CD4-positive, alpha-beta T cell treated with Interleukin-2 at 100 ng/mL for 4 hours (primary cell): ENCODE measurements at places on chromosomes 5 and 9.

DNA sequence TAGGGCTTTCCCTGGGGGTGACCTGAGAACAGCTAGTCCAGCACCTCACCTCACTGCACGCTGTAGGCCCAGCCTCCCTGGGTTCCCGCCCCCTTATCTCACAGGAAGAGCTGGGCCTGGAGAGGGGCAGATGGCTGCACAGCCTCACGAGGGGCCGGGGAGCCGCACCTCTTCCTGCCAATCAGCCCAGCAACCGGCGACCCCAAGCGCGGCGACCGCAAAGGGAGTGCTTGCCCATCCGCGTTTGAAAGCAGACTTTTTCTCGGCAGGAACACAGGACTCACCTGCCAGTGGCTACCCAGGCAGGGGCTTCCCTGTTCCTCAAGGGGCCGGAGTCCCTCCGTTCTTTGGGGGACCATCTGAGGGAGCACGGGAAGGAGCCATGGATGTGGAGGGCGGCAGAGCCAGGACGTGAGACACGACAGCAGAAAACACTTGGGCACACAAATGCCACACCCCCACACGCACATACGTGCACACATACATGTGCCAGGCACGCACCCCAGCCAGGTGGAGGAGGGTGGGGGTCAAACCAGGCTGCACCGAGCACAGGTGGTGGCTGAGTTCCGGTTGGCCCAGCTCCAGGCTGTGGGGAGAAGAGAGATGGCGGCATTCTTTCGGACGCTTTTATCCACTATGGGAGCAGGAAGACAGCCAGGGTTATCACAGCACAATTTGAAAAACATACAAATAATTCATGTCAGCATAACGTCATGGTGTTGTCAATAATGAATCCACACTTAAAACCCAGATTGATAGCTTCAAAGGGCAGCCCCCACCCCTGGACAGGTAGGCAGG lies 11.3 kb downstream of the TMEM250 start:
- DNase-seq = peak; percentile 50

DNA sequence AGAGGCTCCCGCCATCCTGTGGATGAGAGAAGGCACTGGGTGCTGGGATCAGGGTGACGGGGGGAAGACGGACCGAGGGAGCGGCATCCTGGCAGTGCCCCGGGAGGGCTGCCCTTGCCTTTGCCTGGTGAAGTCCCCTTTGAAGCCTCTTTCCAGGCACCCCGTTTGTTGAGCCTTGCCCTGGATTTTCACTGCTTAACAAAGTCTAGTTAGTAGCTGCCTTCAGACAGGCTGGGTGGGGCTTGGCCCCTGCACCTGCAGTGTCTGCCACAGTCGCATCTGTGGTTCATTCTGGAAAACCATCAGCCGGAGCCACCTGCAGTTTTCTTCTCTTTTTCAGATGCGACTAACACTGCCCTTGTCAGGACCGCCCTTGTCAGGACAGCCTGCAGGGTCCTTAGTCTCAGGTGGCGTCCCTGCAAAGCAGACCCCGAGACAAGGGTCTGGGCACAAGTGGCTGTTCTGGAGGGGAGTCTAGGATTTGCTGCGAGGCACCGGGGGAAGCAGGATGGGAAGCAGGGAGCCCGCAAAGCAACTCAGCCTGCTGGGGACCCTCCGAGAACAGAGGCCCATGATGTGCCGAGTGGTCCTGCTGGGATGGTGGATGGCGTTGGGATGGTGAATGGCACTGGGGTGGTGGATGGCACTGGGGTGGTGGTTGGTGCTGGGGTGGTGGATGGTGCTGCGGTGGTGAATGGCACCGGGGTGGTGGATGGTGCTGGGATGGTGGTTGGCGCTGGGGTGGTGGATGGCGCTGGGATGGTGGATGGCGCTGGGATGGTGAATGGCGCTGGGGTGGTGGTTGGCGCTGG lies 147.9 kb upstream of the COL5A1 start:
- DNase-seq = no peak

DNA sequence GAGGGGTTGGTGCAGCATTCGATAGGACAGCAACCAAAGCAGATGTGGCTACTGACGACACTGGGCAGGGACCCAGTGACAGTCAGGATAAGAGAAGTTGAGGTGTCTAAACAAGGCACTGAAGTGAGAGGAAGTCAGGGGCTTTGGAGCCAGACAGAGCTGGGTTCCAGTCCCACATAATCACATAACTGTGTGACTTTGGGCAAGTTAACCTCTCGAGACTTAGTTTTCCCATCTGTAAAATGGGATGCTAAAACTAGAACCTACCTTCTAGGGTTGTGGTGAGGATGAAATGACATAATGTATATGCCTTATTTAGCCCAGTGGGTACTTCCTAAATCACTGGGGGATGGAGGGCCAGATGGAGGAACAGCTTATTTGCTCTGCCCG lies 3.1 kb downstream of the ANGPTL2 start:
- no peak for DNase-seq

- no peak for DNase-seq
Measured at GRCh38 chr5:35263266-35263877, 33.1 kb upstream of the PRLR start.

DNA sequence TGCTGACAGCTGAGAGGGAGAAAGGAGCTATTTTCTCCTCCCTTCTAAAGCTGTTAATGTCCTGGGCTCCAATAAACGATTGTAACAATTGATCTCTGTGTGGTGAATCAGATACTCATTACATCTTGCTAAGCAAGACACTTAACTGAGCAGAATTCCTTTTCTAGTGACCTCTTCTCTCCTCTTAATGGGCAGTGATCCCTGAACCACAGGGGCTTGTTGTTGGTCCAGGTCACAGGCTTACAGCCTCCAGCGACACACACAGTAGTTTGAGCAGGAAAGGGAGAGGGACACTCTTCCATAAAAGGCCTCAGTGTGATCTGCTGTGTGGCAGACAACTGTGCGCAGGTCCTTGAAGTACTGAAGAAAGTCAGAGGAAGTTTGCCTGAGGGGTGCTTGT lies 58.5 kb upstream of the MYO10 start:
- no peak for DNase-seq

- no peak for DNase-seq
Measured at GRCh38 chr5:142551338-142552067, 134.4 kb downstream of the FGF1 start.

DNA sequence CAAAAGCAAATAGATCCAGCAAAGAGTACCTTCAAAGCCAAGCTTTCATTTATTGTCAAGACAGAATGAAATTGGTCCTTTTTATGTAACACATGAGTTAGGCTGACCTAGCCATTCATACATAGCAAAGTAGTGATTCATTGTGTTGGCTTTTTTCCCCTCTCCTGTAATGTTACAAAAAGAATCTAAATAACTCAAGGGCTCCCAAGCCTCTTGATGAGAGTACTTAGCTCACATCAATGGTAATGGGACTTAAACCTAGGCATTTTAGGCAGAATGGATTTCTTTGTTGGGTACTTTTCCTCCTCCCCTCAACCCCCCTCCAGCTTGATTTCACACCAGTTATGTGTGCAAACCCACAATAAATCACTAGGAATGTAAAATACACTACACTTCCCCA lies 123.7 kb downstream of the EBF1 start:
- DNase-seq = no peak

GRCh38 chr9:36110434-36110833 lies 26.1 kb upstream of the GLIPR2 start:
- no peak for DNase-seq

DNA sequence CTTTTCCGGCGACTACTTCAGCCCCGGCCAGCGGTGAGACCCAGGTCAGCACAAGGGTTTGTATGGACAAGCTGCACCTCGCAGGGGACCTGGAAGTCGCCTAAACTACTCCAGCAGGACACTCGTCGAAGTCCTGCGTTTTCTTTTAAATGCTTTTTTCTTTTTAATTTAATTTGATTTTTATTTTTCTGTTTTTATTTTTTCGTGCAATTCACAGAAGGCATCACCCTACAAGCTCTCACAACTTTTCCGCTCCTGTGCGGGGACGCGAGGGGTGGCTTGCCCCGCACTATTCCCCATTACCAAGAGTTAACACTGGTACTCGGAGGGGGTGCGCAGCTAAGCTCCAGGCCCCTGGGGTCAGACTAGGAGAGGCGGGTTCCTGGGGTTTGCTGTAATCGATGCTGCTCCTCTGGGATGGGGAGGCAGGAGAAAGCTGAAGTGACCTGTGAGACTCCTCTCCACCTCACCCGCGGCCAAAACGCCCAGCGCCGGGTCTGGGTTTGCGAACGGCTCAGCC lies 1.3 kb downstream of the EDIL3 start:
- DNase-seq = no peak

GRCh38 chr5:65612298-65612907 lies 11.7 kb downstream of the TRIM23 start:
- DNase-seq = no peak

DNA sequence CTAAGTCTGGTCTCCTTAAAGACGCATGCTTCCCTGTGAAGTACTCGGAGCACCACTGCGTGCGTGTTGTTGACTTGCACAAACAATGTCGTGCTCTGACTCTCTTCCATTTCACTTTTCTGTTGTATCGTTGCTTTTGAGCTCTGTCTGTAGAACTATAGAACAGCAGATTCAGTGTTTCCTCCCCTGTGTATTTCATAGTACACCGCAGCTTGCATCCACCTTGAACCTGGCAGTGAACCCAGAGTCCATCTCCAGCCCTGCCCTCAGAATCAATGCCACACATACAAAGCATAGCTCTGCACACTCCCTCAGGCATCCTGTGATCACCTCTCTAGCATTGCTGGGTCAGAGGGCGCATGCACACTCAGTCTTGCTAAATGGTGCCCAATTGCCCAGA lies 37.2 kb upstream of the ADAMTS2 start:
- no peak for DNase-seq

DNA sequence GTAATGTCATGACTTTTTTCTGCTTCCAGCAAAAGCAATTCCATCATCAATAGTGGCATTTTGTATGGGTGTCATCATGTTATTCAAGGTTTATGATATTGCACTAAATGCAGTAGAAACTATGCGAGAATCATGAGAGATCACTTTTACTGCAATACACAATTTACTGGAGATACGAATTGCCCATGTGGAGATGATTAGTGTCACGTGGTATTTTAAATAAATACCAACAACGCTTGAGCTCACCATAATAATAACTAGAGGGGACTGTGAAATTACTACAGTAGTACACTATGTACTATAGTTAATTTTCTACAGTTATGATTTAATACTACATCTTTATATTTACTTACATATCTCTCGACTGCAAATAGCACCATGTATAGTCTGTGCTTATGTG lies 49.7 kb downstream of the FAM174A start:
- DNase-seq = no peak

GRCh38 chr5:5014586-5015235 lies 125.4 kb upstream of the ADAMTS16 start:
- no peak for DNase-seq

GRCh38 chr9:69603656-69604055 lies 68.5 kb downstream of the APBA1 start:
- DNase-seq = no peak

- no peak for DNase-seq
Measured at GRCh38 chr5:2213121-2213730, 330.5 kb upstream of the IRX4 start.

DNA sequence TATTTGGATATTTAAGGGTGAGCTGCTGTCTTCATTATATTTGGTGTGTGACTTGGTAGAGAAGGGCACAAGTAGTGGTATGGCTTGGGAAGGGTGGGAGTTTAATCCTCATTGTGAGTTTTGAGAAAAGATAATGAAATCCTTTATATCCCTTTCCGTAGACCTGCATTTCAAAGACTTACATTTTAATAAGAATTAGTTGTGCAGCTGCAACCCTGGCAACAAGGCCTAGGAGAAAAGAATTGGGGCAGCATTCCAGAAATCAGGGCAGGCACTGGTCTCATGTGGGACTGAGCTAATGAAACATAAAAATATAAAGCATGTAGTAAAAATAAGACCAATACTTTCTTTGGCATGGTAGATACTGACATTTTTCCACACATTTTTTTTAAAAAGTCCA lies 60.5 kb downstream of the CDC42SE2 start:
- no peak for DNase-seq

DNA sequence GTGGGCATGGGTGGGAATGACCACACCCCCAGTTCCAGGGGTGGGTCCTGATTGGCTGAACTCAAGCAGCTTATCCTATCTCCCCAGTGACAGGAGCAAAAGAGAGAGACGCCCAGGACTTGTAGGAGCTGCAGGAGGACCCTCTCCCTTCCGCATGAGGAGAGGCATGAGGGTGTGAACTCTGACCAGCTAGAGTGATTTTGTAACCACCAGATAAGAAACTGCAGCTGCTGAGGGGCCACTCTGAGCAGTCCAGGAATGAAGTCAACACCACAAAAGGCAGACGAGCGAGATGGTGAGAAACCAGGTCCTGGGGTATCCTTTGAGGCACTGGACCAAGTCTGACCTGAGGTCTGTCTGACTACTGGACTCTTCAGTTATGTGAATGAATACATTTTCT lies 521.9 kb downstream of the BNC2 start:
- DNase-seq = no peak

GRCh38 chr9:8924562-8924961 lies 1125.0 kb upstream of the DMAC1 start:
- no peak for DNase-seq

GRCh38 chr9:103041961-103042360 lies 46.8 kb downstream of the CYLC2 start:
- no peak for DNase-seq

DNA sequence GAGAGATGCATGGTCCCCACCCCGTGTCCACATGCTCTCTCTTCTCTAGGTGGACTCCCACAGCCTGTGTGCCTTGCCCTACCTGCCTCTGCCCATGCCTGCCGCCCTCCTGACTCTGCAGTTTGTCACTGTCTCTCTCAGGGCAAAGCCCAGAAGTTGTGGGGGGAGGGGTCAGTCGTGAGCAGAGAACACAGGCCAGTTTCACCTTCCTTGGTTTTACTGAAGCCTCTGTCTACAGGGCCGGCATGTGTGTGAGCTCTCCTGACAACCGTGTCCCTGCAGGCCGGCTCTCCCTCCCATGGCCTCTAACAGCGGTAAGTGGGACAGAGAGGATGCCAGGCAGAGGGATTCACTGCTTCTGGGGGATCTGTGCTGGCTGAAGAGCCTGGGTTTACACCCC lies 43.5 kb upstream of the SLC25A51 start:
- DNase-seq = no peak

- no peak for DNase-seq
Measured at GRCh38 chr5:126437721-126438120, 14.5 kb downstream of the GRAMD2B start.

DNA sequence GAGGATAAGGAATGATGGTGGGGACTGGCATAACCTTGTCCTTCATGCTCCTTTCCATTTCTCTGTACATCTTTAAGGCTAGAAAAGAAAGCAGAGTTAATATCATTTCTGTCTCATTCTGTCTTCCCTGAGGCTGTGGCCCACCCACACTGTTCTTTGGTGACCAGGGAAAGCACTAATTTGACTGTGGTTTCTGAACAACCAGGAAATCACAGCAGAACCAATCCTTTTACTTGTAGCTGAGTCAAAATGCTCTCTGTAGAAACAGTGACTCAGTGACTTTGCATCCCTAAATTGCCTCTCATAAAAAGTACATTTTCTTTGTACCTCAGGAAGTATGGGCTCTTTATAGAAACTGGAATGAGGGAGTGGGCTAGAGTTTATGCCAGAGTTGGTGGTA lies 28.1 kb downstream of the IL33 start:
- no peak for DNase-seq

GRCh38 chr5:15007646-15008045 lies 136.1 kb upstream of the ANKH start:
- DNase-seq = no peak
